ENCODE measurements at places on chromosomes 6 and 20. TPM values are rescaled to one million over a fixed set of nuclear protein-coding genes. Genes with fewer than 3 reads are reported as not detected.

GRCh38 chr6:20915156-20915555, 380.9 kb downstream of the CDKAL1 start:
- DNase-seq = no peak

DNA sequence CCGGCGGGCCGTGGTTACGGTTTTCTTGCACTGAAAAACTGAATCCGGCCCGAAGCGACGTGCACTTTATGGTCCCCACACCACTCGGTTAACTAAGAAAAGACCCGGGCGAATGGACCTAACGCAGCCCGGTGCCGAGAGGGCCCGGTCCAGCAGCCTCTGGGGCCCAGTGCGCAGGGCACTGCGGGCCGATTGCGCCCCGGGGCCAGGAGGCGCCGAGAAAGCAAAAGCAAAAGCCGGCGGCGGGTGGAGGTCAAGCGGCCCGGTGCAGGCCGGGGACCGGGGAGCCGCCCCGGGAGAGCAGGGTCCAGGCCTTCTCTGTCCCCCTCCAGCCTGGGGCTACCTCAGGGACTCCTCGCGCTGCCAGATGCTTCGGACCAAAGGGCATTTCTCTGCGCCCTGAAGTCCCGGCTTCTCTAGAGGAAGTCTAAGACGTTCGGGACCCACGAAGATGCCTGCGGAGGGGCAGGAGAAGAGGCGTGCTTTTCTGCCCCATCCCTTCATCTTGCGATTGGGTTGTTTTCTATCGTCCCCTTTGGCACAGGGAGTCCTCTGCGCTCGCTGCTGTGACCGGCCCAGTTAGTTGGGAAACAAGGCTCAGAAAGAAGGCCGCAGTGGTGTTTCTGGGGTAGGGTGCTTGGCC, 4.4 kb downstream of the FOXF2 start:
- DNase-seq = no peak

PTK7 gene
- total RNA-seq = 84.6 TPM

GRCh38 chr6:45927421-45928320, 88.0 kb downstream of the CLIC5 start:
- DNase-seq = no peak

- no peak for DNase-seq
These were observed 45.7 kb upstream of the TGM2 start for GRCh38 chr20:38210741-38211140.

DNA sequence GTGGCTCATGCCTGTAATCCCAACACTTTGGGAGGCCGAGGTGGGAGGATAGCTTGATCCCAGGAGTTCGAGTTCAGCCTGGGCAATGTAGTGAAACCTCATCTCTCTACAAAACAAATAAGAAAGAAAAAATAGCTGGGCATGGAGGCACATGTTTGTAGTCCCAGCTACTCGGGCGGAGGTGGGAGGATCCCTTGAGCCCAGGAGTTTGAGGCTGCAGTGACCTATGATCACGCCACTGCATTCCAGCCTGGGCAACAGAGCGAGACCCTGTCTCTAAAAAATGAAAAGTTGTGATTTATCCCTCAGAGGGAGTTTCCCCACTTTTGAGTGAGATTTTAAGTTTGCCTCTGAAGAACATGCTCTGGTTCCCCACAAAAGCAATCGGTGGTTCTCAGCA, 17.4 kb upstream of the BMP7 start:
- no peak for DNase-seq

DNA sequence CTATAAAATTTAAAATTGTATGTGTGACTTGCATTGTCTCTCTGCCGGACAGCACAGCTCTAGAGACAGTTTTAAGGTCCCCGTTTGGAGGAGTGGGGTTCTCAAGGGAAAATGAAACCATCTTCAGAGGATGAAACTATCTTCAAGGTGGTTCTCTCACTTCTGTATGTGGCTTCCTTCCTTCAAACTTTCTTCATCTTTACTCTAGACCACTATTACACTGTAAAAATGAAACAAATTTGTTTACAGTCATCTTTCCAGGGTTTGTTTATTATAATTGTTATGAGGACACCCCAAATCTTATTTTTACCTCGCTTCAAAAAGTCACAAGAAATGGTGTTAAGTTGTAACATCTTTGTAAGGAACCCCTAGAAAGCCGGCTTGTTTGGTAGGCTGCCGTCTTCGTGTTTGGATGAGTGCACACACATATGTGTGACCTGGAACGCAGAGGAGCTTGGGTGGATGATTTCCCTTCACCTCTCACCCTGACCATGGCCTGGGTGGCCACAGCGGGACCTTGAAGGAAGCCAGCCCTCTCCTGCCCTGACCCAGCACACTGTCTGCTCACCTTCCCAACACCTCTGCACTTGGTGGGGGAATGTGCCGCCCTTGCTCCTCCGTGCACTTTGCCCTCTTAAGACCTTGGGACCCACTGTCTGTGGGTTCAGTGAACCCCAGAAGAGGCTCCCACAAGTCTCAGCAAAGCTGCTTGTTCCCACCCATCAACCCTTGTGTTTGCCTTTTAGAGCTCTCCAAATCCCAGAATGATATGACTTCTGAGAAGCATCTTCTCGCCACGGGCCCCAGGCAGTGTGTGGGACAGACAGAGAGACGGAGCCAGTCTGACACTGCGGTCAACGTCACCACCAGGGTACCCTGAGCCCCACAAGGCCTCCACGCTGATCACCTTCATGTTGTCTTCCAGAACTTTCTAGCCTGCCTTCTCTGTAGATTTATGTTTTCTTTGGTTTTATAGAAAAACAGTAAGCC, 67.8 kb downstream of the SYTL3 start:
- DNase-seq = no peak
